ENCODE measurements at places on chromosomes 11 and 22.

DNA sequence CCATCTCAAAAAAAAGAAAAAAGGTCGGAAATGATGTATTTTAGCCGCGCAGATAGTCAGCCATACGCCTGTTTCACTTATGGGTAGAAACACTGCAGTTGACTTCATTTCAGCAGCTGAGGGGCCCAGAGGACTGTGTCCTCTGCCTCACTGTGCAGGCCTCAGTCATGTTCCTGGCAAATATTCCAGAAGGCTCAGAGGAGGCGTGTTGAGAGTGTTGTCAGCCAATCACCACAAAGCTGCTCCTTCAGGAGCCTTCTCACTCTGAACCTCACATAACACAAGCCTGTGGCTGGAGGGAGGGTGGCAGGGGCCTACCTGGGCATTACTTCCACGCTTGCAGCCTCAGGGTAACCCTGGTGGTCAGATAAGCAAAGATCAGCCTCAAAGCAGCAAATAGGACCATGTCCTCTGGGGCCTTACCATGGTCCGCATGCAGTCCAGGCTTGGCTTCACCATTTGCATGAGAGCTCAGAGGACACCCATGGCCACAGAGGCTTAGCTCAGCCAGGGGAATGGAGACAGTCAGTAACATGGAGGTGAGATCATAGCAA lies 17.3 kb upstream of the TREH start:
- DNase-seq, result no peak

DNA sequence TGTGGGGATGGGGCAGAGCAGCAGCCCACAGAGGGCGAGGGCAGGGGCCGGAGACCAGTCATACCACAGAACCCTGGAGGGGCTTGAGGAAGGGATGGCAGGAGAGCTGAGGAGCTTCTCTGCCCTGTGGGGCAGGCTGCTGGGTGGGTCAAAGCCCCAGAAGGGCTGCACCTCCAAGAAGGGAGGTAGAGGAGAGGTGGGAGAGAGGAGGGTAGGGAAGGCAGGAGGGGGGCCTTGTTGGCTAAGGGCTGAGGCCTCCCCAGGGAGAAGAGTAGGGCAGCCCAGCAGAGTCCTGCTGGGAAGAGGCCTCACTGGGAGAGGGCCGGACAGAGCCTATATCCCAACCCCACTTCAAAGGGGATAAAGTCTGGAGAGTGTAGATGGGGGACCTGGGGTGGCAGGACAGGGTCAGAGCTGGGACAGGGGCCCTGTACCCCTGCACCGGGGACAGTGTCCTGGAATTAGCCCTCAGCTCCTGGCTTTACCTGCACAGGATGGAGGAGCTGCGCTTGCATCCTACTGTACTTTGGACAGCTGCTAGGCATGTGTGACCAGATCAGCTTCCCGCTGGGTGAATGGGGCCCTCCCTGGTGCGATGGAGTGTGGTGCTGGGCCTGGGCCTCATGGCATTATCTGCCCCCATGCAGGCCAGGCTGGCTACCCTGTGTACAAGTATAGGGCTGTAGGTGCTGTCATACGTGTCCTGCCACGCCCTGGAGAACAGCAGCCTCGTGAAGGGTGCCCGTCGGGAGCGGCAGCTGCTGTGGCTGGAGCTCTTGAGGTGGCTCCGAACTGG lies 7.3 kb downstream of the DGCR6L start:
- no peak for DNase-seq

- DNase-seq, result no peak
These were observed 119.8 kb upstream of the SORL1-AS1 start for GRCh38 chr11:121572571-121573059.

GRCh38 chr11:73439002-73439843 lies 63.0 kb downstream of the RELT start:
- no peak for DNase-seq

DNA sequence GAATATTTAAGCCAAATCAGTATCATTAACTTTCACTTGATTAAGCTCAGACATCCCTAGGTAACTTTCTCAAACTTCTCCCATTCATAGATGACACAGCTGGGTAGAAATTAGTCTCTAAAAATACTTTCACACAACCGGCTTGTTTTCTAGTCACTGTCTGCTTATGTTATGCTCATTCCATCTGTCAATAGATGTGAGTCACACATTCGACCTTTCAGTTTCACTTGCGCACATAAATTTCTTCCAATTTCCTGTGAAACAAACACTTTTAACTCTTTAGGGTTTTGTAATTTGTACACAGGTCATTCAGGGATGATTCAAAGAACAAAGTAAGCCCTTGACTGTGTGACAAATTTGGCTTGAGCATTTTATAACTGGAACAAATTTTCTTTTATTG lies 723.0 kb downstream of the KCNA4 start:
- DNase-seq, result no peak

- DNase-seq, result no peak
These were observed 20.9 kb upstream of the ARHGAP8 start for GRCh38 chr22:44731357-44731970.

DNA sequence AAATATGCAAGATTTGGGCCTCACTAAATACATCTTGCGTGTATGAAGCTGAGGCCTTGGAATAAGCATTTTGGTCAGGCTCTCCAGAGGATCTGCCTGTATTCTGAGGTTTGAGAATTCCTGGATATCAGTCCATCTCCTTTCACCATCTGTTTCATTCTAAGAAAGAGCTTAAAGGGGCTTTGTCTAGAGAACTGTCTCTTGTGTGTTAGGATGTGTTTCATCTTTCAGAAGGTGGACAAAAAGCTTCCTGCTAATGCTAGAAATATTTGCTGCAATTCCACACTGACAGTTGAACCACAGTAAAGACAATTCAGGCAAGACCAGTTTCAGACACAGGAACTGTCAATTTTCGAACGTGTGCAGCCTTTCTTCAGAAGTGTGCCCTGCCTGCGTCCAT lies 185.4 kb downstream of the DBX1 start:
- no peak for DNase-seq

DNA sequence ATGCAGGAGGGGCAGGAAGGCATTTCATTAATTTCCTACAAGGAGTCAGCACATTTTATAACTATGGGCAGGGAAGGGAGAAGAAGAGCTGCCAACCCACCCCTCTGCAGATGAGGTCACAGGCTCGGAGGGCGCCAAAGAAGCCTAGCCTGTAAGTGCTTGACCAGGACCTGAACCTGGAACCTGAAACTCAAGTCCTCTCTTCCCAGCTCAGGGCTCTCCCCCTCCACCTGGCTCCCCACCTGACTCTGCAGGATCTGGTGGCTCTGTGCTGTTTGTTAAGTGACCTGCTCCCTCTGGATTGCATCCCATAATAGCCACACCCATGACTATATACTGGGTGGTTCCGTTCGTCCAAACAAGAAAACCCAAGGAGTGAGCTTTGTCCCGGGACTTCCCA lies 27.3 kb downstream of the SCGB1A1 start:
- no peak for DNase-seq

DNA sequence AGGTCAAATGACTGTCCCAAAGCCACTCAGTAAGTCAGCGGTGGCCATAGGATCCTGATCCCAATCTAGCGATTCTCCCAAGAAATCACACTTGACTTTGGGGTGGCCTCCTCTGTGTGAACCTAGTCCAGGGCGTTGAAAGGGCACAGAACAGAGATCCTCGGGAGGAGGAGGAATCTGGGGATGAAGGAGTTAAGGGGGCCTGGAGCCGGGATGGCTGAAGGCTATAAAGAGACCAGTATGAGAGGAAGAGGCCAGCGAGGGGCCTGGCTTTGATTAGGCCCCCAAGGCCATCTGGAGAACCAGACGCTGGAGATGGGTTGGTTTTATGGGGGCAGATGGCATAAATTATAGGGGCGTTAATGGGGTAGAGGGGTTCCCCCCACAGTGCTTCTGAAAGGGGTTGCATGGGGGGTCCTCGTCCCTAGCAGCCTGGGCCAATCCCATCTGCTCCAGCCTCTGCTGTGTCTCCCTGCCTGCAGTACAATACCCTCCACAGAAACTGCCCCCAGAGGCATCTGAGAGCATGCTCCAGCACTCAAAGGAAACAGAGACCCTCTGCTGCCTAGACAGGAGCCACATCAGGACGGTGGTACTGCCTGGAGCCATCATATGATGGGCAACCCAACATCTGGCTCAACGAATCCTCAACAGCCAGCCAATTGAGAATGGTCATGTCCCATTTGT lies 35.2 kb upstream of the TRIM29 start:
- DNase-seq, result no peak

DNA sequence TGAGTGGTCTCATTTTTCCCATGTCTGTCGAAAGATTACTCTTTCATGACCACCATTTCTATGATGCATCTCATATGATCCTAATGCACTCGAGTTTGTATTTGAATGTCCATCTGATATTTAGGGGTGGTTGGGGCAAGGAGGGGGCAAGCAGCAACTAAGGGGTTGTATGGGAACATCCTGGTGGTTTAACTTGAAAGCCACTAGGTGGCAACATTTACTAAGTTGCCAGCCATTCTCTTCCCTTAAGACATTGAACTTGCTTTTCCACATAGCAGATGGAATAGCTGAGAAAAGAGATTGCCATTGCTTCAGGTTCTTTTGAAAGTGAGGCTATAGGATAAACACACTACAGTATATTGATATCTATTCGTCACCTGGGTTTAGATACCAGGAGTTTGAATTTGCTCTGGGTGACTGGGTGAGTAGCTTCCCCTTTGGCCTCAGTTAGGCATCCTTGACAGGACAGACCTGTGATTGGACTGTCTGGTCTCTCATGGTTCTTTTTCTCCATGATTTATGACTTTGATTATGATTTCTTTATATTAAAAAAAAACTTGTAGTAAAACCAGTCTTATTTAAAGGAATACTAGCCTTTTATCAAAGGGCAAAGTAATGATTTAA lies 32.4 kb downstream of the NF2 start:
- DNase-seq, result no peak

GRCh38 chr22:24696551-24697001 lies 77.9 kb downstream of the PIWIL3 start:
- no peak for DNase-seq

DNA sequence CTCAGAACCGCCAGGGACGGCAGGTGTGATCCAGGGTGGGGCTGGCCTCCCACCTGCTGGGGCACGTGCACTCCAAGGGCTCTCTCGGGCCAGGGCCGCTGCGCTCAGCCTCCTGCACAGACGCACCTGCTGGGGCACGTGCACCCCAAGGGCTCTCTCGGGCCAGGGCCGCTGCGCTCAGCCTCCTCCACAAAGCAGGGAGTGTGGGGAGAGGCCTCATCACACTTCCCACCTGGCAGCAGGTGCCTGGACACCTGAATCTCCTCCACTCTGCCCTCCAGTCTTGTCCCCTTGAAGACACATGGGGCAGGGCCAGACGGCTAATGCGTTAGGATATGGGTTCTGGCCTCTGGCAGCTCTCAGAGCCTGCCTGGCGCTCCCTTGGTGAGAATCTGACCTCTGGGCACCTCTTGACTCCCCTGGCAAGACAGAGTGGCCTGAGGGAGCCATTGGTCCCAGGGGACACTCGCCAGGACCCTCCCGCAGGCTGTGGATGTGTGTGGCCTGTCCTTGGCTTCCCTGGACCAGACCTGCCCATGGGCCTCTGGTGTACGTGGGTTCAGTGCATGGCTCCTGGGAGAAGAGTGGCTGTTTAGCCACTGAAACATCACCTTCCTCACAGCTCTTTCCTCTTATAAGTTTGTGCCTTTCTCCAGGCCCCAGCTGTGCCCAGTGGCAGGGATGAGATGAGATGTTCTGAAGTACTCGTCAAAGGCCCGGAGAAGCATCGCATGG lies 73.5 kb downstream of the BRD1 start:
- no peak for DNase-seq
